Activated T-helper 9 cell treated with anti-CD3 and anti-CD28 coated beads, Interleukin-2, amount 50 U/mL, for 16 hours (primary cell): ENCODE measurements at places on chromosomes 4 and X.

- no peak for DNase-seq
Observed at GRCh38 chrX:82848111-82848510, 660.0 kb upstream of the POU3F4 start.

DNA sequence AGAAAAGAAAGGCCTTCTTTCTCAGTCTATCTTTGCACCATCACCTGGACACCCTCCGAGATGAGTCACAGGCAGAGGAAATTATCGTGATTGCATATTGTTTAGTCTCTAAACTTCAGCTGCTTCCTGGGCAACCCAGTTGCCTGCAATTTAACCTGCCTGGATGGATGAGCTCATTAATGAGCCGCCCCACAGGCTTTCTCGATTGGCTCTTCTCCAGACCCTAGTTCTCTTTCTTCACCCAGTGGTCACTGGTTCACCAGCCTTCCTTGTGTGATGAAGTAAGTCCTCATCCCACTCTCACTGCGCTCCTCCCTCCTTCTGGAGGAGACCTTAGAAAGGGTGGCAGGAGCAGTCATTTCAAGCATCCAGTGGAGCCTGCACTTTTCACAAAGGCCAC, 94.4 kb downstream of the SOWAHB start:
- DNase-seq, result no peak

DNA sequence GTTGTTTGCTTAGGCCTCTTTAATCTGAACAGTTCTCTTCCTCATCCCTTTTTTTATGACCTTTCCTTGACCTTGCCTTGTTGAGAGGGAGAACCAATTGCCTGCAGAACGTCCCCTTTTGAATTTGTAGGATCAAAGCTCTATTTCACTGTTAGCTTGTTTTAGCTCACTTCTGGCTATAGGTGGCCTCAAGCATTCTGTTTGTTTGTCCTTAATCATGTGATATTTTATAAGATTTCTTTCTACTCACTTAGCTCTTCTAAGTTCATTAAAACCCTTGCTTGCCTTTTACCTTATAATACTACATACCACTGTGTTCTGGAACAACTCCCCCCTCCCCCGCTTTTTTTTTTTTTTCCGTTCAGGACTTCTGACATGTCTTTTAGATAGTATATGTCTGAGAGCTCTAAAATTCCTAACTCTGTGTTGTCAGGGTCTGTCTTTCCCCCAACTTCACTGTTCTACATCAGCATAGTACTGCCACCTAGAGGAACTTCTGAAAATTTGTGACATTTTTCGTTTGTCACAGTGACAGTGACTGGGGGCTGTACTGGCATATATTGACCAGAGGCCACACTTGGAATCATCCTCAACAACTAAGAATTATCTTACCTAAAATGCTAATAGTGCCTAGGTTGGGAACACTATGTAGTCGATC, 128.5 kb downstream of the LARP7 start:
- no peak for DNase-seq

- DNase-seq, result no peak
Observed at GRCh38 chrX:14303891-14304290, 225.4 kb upstream of the GLRA2 start.

- no peak for DNase-seq
Observed at GRCh38 chrX:76555816-76556215, 128.3 kb downstream of the MAGEE1 start.

- DNase-seq, result no peak
Observed at GRCh38 chrX:24859211-24859841, 156.4 kb downstream of the ARX start.

DNA sequence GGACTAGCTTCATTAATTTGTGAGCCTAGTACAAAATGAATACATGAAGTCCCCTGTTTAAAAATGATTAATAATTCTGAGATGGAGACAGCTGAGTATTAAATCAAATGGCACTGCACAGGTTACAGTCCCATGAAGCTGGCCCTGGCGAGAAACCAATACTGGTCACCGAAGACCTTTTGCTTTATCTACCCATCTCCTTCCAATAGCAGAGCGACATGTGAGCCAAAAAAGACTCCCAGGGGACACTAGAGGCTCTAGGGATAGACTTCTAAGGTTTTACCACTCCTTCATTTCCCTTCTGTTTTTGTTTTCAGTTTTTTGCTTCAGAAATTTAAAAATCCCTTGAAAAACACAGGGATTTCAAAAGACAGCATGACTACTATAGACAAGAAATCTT, 97.0 kb upstream of the CCSER1 start:
- DNase-seq, result no peak

- no peak for DNase-seq
Observed at GRCh38 chr4:8846046-8846720, 25.5 kb downstream of the HMX1 start.

DNA sequence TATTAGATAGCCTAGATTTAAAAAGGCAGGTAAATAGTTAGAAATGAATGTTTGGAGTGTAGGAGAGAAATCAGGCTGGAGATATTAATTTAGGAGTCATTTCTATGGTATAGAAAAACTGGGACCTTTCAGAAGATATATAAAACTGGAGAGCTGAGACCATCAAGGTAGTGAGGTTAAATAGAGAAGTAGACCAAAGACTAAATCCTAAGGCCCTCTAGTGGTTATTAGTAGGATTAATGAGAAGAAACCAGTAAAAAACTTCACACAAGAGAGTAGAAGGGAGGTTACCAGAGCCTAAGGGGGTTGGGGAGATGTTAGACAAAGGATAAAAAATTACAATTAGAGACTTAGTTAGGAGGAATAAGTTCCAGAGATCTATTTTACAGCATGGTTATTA, 351.0 kb upstream of the SPANXN1 start:
- DNase-seq, result no peak

GRCh38 chrX:11188664-11189063, 77.5 kb downstream of the HCCS start:
- DNase-seq, result no peak

DNA sequence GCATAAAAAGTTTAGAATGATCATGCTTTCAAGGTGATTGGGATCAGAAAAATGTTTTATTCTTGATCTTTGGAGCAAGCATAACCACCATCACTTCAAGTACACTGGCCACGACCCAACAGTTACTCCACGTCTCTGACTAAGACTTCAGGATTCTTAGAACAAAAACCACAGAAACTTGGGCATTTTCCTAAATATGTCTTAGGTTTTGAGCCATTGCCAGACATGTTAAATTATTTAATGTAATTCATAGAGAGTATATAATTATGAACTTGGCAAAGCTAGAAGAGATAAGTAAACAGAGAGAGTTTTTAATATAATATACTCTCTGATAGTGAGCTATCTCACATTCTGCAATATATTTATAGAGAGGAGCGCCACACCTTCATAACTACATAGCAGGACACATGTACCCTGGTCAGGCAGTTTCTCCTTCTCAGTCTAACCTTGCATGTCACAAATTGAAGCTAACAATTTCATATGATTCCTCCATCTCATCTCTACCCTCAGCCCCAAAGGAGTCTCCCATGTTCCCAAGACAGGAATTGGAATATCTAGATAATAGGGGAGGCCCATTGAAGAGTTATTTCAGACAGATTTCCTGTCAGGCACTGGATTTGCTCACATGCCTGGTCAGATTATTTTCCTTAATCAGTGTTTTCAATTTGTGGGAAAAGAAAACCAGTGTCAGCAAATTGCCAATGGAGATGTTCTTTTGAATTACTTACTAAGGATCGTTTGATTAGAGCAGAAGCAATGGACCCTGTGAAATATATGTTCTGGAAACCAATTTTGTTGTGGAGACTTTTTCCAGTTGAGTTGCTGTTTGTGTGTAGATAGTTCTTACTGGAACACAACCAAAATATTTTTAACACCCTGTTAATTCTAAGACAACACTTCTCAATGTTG, 61.7 kb upstream of the GUCY1A1 start:
- DNase-seq, result no peak

DNA sequence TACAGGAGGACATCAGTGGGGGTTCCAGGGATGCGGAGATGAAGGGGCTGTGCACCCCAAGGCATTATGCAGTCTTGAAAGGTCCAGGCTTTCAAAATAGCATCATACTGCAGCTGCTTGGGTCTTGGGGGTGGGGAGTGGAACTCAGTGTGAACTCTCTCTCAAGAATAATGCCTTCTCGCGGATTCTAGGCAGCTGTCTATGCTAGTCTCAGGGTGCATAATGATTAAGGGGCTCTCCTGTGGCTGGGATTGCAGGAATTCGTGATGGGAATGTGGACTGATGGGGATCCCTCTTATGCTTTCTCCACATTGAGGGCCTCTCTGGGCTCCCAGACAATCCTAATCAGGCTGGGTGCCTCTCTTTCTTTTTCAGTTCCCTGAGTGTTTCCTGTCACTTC, 172.2 kb upstream of the ARHGAP24 start:
- no peak for DNase-seq

DNA sequence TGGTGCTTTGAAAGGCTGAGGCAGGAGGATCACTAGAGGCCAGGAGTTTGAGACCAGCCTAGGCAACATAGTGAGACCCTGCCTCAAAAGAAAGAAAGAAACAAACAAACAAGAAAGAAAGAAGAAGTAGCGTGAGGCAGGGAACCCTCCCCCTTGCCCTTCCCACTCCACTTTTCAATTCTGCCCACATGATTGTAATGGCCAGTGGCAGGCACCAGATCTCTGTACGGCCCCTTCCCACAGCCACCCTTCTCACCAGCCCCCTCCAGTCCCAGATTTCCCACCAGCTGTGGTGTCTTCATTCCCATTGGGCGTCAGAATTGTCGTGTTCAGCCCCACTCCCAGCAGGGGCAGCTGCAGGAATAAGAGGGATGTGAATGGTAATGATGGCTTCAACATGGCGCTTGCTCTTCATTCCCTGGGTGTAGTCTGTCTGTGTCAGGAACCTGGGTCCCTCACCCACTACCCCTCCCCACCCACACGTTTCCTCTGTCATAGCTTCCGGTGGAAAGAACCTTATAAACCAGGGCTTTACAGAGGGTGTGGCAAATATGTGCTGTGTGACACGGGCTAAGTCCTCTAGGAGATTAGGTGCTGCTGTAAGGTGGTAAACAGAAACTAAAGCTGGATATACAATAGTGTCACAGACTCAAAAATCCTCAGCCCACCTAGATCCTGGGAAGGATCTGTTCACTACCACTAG, at the start of gene IL2RG:
TSS of gene IL2RG (minus strand) at position 437 of the 703 bp plus-strand sequence. CDS start at position 399, 38 bp downstream.
- DNase-seq, result peak; percentile 68

DNA sequence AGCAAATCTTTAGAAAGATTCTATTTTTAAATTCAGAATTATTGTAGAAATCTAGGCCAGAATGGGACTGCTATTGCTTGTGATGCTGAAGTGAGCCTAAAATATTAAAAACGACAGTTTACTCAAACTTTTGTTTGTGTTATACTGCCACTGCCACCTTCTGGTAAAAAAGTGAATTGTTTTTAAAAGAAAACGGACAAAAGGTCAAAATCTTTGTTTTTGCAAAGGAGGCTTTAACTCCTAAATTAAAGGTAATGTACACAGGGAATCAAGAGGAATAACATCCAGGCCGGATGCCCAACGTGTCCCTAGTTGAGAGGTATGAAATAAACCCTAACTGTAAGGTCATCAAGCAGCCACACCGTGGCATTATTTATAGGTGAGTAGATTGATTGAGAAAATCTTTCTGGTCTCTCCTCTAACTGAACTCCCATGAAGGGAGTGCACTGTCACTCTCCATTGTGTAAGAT, 338.3 kb upstream of the GALNT7 start:
- no peak for DNase-seq

- DNase-seq, result no peak
Observed at GRCh38 chr4:78659665-78660064, 108.1 kb downstream of the ANXA3 start.

GRCh38 chr4:33088713-33089112, 2368.5 kb downstream of the PCDH7 start:
- DNase-seq, result no peak

DNA sequence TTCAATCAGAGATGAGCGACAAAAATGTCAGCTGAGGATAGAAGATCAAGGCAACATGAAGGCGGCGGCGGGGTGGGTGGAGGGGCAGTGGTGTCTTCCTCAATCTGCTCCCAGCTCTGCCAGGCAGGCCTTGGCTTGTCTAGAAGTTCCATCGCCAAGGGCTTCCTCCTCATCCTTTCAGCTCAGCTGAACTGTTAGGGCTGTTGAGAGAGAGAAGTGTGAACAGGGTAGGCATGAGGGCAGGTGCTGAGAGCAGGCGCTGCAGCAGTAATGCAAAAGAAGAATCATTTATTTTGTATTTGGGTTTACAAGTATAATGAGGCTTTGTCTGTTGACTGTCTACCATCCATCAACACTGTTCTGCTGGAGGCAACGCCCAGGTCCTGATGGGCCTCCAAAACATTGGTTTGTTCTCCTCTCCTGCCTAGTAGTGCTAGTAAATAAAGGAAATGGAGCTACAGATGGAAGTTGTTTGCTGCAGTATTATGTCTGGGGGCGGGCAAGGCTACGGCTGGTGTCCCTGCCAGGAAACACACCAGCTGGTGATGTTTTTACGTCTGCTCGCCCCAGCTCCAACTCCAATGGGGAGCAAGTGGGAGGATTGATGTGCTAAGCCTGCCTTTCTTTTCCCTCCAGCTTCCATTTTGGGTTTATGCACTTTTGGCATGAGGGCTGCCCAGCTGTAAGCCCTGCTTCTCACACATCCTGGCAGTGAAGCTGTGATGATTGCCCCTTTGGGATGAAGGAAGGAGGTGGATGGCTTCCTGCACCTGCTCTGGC, 139.4 kb upstream of the BOD1L1 start:
- no peak for DNase-seq

GRCh38 chrX:108344216-108344615, 94.0 kb downstream of the COL4A6 start:
- no peak for DNase-seq

DNA sequence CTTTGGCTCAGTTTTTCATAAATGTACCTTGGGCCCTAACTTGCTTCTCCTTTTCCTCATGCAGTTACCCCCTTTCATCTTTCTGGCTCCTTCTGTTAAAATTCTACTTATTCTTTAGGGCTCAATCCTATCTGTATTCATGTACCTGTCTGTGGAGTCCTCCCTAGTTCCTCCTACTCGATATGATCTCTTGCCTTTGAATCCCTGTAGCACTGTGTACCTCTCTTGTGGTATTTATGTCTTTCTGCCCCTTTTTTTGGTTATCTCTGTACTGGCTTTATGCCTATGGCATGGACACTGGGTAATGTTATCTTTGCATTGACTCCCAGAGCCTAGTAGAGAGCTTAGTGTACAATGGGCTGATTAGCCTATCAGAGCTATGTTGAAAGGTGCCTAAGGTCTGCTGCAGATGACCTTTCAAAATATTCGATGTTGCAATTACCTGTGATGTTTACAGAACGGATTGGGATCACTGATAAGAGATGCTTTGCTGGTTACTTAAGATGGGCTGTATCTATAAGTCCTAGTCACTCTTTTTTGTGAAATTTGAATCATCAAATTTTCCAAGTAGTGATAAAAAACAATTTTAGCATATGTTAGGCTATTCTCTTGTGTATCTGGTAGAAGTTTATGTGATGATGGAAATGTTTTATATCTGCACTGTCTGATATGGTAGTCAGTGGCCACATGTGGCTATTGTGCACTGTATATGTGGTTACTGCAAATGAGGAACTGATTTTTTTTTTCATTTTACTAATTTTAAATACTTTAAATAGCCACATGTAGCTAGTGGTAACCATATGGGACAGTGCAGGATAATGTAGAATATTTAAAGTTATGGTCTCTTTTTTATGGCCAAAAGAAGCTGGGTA, 33.5 kb downstream of the TMEM164 start:
- no peak for DNase-seq
